ENCODE measurements at places on chromosomes 11 and 22.

DNA sequence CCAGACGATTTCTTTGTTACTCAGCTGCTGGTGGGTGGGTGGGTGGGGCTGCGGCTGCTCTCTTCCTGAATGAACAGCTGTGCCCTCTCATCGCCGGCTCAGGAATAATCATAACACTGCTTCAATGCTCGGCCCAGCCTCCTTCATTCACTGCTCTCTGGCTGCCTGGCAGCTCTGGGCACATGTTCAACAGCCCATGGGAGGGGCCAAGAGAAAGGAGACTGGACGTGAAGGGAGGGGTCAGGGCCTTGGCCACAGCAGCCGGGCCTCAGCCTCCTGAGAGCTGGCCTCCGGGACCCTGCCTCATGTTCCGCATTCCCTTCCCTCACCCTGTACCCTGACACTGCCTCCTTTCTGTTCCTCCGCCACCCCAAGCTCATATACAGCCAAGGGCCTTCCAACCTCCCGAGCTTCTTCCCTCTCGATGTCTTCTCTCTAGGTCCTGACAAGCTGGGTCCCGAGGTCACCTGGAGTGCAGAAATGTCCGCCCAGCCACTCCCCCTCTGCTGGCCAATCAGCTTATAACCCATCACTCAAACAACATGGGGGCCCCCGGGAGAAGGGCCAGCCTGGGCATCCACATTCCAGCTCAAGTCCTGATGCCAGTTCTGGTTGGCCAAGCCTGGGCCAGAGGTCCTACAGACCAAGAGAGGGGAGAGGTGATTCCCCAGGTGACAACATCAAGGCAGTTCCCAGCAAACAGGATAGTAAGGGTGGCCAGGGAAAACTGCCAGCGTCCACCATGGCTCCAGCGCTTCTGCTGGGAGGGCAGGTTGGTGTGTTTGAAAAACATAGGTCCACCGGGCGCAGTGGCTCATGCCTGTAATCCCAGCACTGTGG is 3.2 kb upstream of the CSDC2 start:
- DNase-seq, result no peak

DNA sequence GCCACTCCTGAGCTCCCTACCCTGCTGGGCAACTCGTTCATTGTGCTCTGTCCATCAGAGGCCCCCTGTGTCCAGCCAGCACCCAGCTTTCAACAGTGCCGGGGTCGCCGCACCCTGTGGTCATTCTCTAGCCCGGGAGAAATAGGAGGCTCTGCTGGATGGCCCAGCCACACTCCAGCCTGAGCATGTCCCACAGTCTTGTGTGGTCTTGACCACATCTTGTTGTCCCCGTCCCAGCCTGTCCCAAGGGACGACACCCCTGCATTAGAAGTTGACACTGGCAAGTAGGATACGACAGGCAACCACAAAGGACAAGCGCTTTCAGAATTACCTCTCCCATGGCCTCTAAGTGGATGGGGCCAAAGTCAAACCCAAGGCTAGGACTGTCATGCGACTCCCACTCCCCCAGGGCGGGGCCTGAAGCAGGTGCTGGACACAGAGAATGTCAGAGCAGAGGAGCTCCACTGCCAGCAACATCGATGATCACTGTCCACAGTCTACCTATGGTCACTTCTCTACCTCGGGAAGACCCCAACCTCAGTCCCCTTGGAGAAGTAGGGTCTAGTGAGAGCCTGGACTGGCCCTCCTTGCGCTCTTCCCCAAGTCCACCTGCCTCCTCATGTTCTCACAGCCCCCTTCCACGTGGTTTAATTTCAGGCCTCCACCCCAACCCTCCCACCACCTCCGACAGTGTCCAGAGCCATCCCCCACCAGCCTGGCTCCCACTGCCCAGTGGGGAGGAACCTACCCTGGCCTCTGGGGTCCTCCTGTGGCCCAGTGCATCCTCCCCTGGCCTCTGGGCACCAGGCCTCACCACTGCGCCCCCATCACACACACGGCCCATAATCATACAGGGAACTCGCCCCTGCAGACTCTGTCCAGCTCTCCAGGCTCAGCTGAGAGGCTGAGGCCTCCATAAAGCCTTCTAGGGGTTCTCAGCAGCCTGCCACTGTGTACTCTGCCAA is 4.4 kb upstream of the DGCR2 start:
- no peak for DNase-seq

GRCh38 chr22:27273853-27274252 is 527.7 kb downstream of the MN1 start:
- DNase-seq, result no peak

- no peak for DNase-seq
Measured at GRCh38 chr11:122512688-122513087, 142.8 kb upstream of the UBASH3B start.

DNA sequence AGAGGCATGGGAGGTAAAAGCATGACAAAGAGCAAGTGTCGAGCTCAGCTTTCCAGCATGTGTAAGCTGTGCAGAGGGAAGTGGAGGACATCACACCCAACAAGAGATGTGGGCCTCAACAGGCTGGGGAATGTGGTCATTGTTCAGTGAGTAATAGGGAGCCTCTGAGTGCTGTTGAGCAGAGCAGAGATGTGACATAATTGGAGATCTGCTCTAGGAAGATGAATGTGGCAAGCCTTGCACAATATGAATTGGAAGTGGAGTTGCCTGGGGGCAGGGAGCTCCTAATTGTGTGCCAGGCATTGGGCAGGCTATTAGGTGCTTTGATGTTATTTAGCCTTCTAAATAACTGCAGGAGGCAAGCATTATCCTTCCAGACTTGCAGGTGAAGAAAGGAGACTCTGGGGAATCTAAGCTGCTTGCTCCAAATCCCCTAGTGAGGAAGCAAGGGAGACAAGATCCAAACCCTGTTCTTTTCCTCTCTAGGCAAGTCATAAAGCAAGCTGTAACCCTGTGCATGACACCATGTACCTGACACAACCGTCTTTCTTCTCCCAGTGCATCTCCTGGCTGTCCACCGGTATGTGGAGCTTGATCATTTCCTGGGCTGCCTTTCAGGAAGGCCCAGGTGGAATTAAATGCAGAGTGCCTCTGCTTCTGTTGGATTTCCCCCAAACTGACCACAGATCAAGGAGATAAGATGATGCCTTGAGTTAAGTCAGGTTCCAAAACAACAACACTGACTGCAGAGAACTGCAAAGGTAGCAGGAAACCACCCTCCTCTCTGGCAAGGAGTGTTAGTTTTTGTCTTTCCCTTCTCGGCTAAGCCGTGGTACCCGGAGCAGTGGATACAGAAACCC is 221.4 kb downstream of the TENM4 start:
- no peak for DNase-seq

DNA sequence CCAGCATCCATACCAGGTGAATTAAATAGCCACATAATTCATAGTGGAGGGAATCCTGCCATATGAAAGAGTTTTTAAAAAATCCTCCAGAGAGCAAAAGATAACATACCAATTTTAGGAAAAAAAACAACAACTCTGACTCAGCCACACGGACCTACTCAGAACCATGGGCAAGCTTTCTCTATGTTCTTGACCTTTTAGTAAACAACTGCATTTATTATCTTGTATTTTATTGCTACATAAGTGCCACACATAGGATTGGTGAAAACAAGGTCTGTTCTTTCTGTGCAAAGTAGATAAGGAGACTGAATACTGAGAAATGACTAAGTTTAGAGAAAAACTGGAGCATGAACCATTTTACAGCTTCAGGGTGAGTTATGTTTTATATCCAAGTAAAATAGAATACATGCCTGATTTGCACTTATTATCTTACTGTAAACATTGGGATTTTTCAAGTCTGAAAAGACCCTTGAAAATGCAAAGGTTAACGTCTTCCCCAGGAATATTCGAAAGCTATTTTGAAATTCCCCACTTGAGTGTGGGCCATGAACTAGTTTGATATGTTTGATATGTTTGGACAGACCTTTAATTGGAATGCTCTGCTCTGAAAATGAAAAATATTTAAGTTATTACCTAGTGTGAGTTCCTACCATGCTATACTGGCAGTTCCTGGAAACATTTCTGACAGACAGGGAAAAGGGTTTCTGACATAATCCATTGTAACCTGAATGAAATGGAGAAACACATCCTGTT is 89.5 kb upstream of the DDI1 start:
- no peak for DNase-seq

DNA sequence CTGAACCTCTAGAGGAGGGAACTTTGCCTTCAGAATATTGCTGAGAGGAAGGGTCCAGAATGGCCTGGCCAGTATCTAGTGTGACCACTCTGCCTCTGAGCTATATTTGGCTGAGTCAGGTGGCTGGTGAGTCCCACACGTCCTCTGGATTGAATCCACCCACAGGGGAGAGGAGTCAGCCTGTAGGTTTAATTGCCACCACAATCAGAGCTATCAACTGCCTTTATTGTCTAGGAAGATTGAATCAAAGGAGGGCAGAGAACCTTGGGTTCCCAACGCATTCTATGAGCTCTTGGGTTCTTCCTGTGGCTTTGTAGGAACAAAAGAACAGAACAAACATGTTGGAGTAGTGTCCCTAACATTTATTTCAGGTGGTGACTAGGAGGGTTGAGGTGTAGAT is 67.7 kb downstream of the ST3GAL4 start:
- no peak for DNase-seq

- DNase-seq, result no peak
Measured at GRCh38 chr11:110160016-110160415, 66.8 kb downstream of the ZC3H12C start.
